ENCODE measurements at places on chromosomes 7 and 10. TPM values are rescaled to one million over a fixed set of nuclear protein-coding genes. Genes with fewer than 3 reads are reported as not detected.

Gene AKR1C4
- not detected for total RNA-seq

Gene PDK4
- total RNA-seq, result 61.3 TPM

Gene AIMP2
- 35.4 TPM for total RNA-seq

Gene ZNF804B
- 0.05 TPM for total RNA-seq

Gene GPC2
- 1.7 TPM for total RNA-seq

Gene SUN1
- total RNA-seq, result 177 TPM

Gene LIPN
- total RNA-seq, result not detected

Gene SYT15
- total RNA-seq, result 1.6 TPM

Gene OIT3
- not detected for total RNA-seq

Gene TCAF2
- total RNA-seq, result 12.7 TPM

DNA sequence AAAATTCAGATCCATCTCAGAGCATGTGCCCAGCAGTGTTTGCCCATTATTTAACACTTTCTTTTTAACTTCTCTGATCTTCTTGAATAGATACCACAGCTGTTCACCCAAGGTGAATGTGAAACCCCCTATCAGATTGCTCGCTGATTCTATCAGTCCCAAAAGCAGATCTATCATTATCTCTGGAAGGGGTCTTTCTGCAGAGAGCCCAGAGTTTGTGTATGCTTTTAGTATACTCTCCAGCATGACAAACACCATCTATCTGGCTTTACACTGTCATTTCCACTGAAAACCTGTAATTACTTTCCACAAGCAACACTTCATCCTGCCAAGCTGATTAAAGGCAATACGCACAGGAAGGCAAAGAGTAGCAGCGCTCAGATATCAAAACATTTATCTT, 168.2 kb downstream of the CACNA2D1 start:
- no peak for DNase-seq

- no peak for DNase-seq
These were observed 319.0 kb downstream of the DGKB start for GRCh38 chr7:14583518-14583917.

DNA sequence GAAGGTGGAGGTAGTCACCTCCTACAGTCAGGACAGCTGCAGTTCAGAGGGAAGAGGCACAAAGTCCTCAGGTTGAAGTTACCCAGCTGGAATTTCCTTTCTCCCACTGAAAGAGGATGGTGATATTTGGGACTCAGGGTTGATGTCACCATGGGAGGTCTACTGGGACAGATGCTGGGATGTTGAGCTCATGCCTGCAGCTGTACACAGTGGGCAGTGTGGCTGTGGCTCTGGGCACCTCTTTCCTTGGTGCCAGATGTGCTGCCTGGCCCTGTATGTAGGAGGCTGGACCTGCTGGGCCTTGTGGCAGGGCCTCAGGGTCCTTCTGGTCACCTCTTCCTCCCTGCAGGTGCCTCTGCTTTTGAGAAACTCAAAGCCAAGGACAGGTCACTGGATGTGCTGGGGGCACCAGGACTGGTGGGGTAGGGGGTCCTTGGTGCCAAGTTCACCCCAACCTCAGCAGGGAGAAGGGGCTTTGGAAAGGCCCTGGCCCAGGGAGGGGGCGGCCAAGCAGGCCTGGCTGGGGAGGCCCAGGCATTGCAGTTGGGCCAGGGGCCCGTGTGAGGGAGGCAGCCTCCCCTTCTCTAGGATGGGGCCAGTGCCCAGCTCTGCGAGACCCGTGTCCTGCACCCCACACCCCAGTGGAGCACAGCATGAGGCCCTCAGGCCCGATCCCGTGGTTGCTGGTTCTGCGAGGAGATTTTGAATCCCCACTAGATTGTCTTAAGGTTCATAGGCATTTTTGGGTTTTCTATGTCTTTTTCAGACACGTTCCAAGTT, 103.1 kb downstream of the BMS1 start:
- DNase-seq, result no peak

DNA sequence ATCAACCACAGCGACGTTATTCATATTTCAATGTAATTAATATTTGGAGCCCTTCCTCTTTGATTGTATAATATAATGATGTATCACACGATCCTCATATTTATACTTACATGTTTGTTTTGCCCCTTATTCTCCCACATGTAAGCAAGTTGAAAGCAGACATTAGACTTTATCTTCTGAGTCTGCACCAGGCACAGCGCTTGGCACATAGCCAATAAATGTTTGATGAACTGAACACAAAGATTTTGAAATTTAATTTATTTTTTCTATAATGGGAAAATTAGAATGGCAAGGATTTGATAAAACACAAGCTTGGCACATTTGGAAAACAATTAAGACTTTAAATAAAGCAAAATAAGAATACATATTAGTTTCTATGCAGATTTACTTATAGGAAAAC, 31.6 kb downstream of the ZFAND4 start:
- no peak for DNase-seq

- DNase-seq, result no peak
These were observed 8.8 kb downstream of the CHST3 start for GRCh38 chr10:71972746-71973695.

DNA sequence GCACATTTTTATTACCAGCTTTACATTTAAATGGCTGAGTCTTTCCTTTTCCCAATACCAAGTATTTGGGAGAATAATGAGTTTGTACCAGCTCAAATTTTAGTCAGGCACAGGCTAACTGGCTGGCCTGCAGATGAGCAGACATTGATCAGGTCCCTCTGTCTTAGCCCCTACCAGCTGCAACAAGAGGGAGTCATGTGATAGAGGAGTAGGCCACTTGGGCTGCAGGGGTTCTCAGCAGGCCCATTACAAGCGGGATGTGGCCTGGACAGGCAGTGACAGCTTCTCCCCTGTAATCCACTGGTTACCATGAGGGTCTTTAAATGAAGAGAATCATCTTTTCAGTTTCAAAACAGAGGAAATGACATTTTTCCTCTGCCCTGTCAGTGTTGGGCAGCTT, 283.6 kb downstream of the SUGCT start:
- no peak for DNase-seq

- DNase-seq, result no peak
These were observed 268.6 kb upstream of the TCERG1L start for GRCh38 chr10:131580076-131580652.

DNA sequence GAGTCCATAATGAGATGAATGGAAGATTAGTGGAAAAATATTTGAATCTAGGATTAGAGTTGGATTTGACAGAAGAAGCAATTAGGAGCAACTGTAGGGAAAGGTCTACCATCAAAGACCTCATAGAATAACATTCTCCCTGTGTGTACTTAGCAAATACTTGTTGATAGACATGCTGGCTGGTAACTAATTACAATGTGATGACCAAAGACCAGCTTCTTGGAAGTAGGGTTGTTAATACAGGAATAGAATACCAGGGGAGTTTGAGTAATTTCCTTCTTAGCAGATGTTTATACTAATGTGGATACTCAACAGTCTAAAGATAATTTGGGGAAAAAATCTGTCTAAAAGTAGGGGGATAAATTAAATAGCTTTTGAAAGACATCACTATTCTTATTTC, 357.5 kb upstream of the BMPER start:
- DNase-seq, result no peak

GRCh38 chr10:70201105-70201504, 30.8 kb upstream of the SAR1A start:
- no peak for DNase-seq

GRCh38 chr10:94279835-94280709, 82.7 kb downstream of the NOC3L start:
- no peak for DNase-seq

GRCh38 chr10:77144656-77145055, 493.0 kb downstream of the KCNMA1 start:
- DNase-seq, result no peak

GRCh38 chr10:123878666-123879303, 12.8 kb downstream of the CPXM2 start:
- no peak for DNase-seq

DNA sequence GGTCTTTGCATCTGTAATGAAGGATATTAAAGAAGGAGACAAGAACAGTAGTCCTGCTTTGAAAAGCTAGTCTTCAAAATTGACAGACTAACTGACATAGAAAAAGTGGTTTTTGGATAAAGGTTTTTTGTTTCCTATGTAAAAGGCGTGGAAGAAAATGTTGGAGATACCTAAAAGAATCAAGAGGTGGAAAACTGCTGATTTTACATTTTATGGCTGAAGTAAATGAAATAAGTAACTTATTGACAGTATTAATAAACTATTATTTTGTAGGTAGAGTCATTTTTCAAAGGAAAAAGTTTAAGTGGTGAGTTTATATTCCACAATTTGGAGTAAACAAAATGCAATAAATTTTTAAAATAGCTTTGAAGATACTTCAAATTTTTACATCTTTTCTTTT, 12.6 kb upstream of the HELLS start:
- no peak for DNase-seq

- no peak for DNase-seq
These were observed 84.9 kb upstream of the ZNF716 start for GRCh38 chr7:57364933-57365710.

DNA sequence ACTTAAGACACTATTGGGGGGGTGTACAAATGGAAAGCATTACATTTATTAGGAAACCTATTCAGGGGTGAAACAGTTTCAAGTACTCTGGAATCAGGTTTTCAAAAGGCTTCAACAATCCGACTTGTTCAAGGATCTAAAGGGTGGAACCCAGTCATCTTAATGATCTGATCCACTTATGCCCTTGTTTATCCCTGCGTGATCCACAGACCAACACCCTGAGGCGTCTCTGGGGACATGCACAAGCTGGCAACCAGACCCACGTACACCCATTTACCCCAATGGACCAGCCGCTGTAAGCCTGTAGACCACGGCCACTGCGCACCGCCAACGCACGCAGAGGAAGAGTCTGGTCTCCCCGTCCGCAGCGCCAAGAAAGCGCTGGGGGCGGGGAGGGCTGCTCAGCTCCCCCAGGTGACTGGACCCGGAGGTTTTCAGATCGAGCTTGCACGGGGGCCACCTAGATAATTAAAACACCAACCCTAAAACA, 13.4 kb downstream of the HNRNPF start:
- no peak for DNase-seq

DNA sequence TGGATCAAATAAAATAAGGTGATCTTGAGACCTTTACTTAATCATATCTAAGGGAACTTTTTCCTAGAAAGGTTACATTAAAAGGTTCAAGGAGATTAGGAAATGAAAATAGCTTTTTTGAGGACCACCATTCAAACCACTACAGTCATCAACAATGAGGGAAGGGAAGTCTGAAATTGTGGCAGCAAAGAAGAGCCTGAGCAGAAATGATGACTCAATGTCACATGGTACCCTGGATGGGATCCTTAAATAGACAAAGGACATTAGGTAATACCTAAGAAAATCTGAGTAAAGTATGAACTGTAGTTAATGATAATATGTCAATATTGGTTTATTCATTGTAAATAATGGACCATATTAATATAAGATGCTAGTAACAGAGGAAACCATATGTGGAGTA, 236.0 kb downstream of the SEMA3D start:
- no peak for DNase-seq

GRCh38 chr7:9835199-9835598, 1138.5 kb upstream of the PHF14 start:
- DNase-seq, result peak; percentile 8

- DNase-seq, result no peak
These were observed 42.7 kb downstream of the FRMPD2 start for GRCh38 chr10:48231699-48232315.

Measured in prostate gland (tissue), 2 donors.